ENCODE measurements at places on chromosomes 5 and 9.

GRCh38 chr9:128729302-128729701, 5.4 kb upstream of the ZDHHC12 start:
- no peak for DNase-seq

DNA sequence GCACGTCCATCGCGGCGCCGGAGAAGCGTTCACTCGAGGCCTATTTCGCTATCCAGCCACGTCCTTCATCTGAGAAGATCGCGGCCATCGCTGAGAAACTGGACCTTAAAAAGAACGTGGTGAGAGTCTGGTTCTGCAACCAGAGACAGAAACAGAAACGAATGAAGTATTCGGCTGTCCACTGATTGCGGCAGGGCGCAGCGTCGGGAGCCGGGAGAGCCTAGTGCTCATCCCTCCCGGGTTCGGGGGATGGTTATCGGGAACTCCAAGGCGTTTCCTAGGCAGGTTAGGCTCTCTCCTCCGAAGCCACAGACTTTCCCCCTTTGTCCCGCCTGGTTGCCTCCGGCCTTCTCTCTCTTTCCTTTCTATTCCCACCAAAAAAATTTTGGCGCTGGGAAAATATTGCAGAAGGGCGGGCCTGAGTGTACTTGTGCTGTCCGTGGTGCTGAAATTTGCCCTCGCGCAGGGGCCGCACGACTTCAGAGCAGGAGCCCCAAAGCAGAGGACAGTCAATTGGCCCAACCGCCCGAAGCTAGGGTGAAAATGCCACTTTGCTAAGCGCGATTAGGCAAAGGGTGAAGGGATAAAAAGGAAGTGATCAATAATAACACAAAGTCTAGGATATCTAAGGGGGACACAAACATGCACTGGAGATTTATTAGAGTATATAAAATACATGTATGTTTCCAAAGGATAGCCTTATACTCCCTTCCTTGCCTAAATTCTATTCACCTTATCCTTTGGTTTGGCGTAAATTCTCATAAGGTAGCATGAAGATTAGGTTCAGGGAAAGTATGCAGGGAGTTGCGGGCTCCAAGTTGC, 1.8 kb downstream of the POU4F3 start:
- peak; percentile 67 for DNase-seq

DNA sequence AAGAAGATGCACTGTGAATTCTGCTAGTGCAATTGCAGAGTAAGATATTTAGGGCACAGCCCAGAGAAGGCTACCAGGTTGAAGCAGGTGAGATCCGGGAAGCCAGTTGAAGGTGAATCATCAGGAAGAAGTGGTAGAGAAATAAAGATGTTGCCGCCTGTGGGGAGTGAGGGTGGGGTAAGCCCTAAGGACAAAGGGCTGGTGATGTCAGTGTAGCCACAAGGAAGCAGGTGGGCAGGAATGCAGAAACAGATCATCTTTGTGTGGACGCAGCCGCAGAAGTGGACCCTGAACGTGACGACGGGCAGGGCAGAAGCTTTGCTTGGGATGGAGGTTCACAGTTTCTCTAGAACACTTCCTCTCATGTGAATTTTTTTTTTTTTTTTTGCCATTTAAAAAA, 164.2 kb downstream of the ACTL7B start:
- DNase-seq: no peak

- DNase-seq: no peak
Observed at GRCh38 chr5:78594021-78594420, 54.6 kb downstream of the LHFPL2 start.

GRCh38 chr5:69331528-69332445, 814 bp downstream of the CCDC125 start:
- no peak for DNase-seq

- DNase-seq: no peak
Observed at GRCh38 chr5:180213657-180214207, 4.7 kb upstream of the RASGEF1C start.
